HCT116 (cell line): ENCODE measurements at places on chromosomes 13 and 19.

GRCh38 chr19:18519962-18520847 lies 1.7 kb downstream of the ELL start:
- peak; percentile 62 for DNase-seq

- DNase-seq, result no peak
Observed at GRCh38 chr13:31048521-31048920, 113.2 kb downstream of the HSPH1 start.

- DNase-seq, result no peak
Observed at GRCh38 chr19:38741670-38742069, 2.6 kb downstream of the CAPN12 start.

- no peak for DNase-seq
Observed at GRCh38 chr13:71499235-71499634, 367.8 kb downstream of the DACH1 start.
